ENCODE measurements at places on chromosomes 3 and 15.

- DNase-seq, result no peak
These were observed 141.8 kb downstream of the FAM43A start for GRCh38 chr3:194827486-194827885.

GRCh38 chr3:138916824-138917223 lies 30.1 kb downstream of the FOXL2 start:
- no peak for DNase-seq

DNA sequence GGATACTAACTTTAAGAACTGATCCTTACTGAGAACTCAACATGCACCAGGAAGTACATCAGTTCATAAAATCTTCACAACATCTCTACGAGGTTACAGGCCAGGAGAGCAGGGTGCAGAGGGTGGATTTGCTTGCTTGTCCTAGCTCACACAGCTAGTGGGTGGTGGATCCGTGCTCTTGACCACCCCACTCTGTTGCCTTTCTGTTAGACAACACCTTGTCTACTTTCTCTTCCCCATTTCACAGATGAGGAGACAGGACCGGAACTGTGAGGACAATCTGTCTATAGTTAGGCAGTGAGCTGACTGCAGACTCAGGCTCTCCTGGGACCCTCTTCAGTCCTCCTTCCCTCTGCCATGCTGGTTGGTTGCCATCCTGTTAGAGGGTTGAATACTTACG lies 221.7 kb upstream of the TLE3 start:
- DNase-seq, result no peak

GRCh38 chr15:32671339-32672325 lies 30.1 kb downstream of the SCG5 start:
- no peak for DNase-seq

DNA sequence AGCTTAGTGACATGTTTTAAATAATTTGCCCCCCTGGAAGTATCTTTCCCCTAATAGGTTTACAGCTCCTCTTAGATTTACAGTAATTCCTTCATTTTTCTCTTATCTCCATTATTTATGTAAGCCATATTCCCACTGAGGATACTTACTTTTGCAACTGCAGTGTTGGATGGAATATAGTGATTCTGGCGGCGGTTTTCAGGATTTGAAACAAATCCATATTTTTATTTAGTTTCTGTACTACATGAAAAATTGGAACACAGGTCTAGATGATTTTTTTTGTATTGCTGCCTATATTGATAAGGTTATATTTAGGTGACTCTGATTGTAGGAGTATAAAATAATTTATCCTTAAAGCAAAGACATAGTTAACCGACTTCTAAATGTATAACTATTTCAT lies 391.6 kb upstream of the SUCLG2 start:
- DNase-seq, result no peak

DNA sequence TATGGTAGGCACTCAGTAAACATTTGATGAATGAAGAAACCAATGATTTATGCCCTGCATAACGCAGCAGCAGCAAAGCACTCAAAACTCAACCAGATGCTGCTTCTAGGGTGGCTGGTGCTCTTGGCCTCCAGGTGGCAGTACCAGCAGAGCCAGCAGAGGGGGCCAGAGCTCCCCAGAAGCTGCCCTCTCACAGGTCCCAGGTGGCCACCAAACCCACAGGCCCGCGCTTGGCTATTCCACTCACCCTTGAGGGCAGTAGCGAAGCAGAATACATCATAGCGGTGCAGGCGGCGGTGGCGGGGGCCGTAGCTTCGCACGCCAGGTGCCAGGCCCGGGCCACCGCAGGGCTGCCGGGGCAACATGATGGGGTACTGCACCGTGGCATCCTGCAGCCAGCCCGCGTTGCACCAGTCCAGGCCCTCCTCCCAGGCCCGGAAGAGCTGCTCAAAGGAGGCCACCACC lies 16.6 kb downstream of the HAPLN3 start:
- no peak for DNase-seq

DNA sequence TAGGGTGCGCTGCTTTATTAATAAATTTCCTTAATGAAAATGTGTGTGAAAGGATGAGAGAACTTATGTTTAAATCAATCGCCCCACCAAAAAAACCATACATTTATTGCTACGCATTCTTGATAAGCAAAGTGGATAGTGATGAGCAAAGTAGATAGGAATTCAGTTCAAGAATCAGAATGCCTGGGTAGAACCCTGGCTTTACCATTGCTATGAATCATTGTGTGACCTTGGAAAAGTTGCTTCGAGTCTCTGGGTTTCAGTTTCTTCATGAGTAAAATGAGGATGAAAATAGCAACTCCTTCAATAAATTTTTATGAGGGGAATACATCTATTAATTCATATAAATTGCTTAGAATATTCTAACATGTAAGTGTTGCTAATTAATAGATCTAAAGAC lies 2.6 kb upstream of the ALCAM start:
- no peak for DNase-seq

DNA sequence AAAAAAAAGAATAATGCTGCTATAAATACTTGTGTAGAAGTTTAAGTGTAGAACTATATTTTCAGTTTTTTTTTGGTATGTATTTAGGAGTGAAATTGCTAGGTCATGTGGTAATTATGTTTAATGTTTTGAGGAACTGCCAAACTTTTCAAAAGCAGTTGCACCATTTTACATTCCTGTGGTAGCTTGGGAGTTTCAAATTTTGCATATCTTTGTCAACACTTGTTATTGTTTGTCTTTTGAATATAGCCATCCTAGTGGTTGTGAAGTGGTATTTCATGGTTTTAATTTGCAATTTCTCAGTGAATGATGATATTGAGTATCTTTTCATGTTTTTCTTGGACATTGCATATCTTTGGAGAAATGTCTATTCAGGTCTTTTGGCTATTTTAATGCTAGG lies 30.4 kb downstream of the SKIL start:
- DNase-seq, result no peak

DNA sequence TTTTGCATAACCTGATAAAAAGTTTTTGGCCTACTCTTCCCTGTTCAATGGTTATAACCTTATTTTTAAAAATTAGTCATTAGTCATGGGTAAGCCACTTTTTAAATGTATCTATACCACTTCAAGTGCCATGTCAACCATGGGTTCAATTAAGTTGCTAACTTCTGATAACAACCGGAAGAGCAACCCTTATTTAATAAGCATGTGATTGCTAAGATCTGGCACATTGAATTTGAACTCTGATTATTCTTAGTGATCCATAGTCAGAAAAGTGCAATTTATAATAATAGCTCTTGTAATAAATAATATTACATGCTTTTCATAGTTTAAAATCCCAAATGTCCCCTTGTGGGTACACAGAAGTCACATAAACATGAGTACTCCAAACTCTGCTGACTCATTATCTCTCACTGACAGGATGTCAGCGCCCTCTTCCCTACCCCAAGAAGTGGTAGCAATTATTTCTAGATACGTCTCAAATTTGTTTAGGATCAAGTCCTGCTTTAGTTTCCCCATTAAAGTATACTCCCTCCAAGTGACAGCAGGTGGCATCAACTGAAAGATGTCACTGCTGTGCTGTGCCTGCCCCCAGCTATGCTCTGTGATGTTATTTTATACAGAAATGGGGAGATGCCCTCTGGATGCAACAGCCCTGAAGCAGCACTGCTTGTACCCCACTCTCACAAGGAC lies 18.6 kb downstream of the SAMD7 start:
- no peak for DNase-seq

- DNase-seq, result no peak
These were observed 635 bp upstream of the VILL start for GRCh38 chr3:37989821-37990480.

- no peak for DNase-seq
These were observed 16.1 kb downstream of the DNAJA4 start for GRCh38 chr15:78280319-78281072.

DNA sequence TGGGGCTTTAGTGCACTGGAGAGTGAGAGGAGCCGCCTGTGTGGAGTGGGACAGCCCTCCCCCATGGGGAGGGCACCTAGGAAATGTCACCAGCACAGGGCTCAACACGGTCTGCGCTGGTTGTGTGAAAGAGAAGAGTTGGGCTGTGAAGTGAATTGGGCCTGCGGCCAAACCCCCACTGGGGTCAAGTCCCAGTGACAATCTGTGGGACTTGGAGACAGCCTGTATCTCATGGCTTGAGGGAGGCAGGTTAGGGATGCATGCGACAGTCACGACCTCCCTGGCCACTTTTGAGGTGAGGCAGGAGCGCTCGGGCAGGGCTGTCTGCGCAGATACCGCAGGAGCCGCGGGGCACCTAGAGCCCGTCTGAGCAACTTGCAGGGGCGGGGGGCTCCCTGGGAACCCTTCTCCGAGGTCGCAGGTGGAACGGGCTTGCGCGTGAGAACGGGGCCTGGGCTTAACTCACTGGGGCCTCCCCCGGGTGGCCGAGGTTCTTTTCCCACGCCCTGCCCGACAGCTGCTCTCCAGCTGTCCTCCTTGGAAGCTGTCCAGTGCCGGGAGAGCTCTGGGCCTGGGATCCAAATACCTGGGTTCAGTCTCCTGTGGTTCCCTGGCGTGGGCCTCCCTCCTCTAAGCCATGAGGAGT lies 77.4 kb downstream of the SNRK start:
- DNase-seq, result no peak

GRCh38 chr3:121658716-121659435 lies 1.8 kb downstream of the HCLS1 start:
- no peak for DNase-seq

DNA sequence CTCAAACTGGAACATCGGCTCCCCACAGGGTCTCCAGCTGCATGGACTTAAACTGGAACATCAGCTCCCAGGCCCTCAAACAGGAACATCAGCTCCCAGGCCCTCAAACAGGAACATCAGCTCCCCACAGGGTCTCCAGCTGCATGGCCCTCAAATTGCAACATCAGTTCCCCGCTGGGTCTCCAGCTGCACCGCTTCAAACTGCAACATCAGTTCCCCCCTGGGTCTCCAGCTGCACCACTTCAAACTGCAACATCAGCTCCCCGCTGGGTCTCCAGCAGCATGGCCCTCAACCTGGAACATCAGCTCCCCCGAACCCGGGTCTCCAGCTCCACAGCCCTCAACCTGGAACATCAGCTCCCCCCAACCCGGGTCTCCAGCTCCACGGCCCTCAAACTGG lies 82.0 kb downstream of the TFRC start:
- DNase-seq, result no peak

GRCh38 chr3:61562042-61562720 lies 810 bp downstream of the PTPRG start:
- DNase-seq, result no peak

GRCh38 chr3:113104357-113105092 lies 106.8 kb upstream of the BOC start:
- no peak for DNase-seq

DNA sequence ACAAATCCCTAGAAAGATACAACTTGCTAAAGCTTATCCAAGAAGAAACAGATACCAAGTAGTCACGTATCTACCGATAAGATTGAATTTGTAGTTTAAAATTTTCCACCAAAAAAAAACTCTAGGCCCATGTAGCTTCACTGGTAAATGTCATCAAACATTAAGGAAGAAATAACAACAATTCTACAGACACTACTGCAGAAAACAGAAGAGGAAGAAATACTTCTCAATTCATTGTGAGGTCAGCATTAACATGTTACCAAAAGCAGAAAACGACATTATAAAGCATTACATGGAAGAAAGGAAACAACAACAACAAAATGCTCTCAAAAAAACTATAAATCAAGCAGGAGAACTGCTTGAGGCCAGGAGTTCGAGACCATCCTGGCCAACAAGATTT lies 27.5 kb upstream of the TM4SF19 start:
- no peak for DNase-seq

DNA sequence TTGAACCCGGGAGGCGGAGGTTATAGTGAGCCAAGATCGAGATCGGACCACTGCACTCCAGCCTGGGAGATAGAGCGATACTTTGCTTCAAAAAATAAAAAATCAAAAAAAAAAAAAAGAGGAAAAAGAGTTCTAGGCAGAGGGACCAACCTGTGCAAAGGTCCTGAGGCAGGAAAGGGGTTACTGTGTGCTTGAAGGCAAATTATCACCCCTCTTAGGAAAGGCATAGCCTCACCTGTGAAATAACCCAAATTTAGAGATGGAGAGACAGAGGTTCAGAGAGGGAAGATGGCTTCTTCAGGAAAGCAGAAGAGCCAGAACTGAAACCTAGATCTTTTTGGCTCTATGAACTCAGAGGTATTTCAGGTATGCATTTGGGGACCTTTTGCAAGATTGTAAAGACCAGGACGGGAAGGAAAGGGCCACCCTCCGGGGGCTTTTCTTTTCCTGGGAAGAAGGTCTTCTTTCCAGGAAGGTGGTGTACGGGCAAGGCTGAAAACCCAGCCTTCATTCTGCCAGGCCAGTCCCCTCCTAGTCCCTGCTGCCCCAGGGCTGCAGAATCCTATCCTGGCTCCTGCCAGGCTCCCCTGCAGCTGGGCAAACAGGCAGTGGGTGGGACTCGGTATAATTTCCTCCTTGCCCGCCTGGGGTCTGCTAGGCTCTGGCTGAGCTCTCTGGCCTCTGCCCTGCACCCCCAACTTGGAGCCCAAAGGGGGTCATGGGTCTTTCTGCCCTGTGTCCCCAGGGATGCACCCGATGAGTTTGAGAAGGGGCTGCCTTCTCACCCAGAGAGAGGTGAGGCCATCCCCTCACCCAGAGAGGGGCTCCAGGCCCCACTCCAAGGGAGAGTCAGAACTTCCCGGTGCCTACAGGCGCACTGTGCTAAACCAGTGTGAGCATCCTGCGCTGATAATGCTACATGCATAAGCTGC lies 14.4 kb upstream of the CSK start:
- no peak for DNase-seq

- no peak for DNase-seq
These were observed 58.4 kb downstream of the CAPN7 start for GRCh38 chr3:15264486-15264885.

GRCh38 chr3:146883288-146883687 lies 278.1 kb upstream of the PLSCR5 start:
- DNase-seq, result no peak

GRCh38 chr15:63598473-63599400 lies 1.6 kb downstream of the FBXL22 start:
- DNase-seq, result no peak

DNA sequence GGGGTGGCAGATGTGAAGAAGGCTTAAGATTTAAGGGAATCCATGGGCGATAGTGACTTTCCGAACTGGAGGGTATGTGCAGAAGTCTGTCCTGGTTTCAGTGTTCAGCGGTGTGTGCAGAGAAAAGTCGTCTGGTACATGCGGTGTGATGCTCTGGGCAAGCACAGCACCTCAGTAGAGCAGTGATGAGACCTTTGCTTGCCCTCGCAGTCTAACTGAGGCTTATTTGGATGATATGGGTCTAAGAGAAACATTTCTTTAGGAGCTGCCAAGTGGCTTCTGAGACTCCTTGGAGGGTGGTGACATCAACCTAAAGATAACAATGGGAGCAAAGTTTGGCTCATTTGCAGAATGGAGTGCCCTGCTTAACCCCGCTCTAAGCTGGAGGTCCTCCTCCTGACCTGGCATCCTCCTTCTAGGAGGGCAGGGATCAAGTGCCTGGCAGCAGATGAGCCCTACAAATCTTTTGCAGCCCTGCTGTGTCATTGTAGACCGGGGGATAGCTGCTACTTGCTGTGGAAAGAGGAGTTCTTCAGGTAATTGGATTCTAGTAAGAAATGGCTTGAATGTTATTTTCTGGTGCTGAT lies 228.1 kb upstream of the AZI2 start:
- no peak for DNase-seq

GRCh38 chr3:157336252-157337009 lies 100.2 kb upstream of the PTX3 start:
- no peak for DNase-seq

GRCh38 chr15:101559952-101560351 lies 70.4 kb upstream of the PCSK6 start:
- DNase-seq, result no peak
